Stimulated activated CD4-positive, alpha-beta T cell treated with anti-CD3 and anti-CD28 coated beads, Interleukin-1b, Interleukin-23, amount 100 ng/mL, for 1 hour (primary cell): ENCODE measurements at places on chromosomes 5 and 9.

DNA sequence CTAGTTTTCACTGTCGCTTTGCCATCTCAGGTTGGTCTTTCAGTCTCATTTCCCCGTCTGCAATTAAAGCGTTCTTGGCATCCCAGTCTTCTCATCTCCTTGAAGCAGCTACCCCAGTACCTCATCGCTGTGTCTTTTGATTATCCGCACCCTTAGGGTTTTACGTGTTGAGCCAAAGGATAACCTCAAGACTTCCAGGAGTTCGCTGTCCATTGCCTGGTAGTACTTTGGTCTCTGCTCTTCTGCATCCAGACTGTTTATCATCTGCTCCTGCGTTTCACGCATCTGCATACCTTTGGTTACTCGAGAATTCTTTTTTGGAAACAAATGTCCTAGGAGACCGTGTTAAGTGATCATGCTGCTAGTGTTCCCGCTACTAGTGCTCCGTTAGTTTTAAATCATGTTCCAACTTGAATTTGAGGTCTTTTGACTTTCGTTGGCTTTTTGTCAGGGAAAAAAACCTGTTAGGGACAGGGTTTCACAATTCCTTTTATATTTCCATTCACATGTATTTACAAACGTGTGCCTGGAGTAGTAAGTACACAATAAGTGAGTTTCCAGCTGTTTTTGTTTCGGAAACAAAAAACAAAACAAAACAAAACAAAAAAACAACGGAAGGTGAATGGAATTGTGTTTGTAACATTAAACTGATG lies 888 bp downstream of the RABGAP1 start:
- no peak for DNase-seq

GRCh38 chr9:37037503-37038301 lies 3.6 kb upstream of the PAX5 start:
- no peak for DNase-seq

GRCh38 chr5:127418367-127418766 lies 99.1 kb upstream of the PRRC1 start:
- no peak for DNase-seq

DNA sequence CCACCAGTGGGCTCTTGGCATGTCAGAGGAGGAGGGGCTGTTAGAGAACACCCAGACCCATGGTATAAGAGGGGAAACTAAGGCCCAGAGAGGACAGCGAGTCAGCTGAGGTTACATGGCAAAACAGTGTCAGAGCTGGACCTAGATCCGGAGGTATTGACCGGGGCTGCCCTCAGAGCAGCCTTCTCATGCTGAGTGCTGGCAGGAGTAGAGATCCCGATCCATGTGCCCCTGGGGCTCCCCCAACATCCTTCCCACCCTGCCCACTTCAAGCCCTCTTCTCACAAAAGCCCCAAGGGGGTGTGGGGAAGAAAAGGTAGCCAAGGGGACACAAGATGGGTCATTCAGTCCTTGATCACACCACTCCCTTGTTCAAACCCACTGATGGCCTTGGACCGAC lies 19.9 kb downstream of the CSF1R start:
- no peak for DNase-seq

DNA sequence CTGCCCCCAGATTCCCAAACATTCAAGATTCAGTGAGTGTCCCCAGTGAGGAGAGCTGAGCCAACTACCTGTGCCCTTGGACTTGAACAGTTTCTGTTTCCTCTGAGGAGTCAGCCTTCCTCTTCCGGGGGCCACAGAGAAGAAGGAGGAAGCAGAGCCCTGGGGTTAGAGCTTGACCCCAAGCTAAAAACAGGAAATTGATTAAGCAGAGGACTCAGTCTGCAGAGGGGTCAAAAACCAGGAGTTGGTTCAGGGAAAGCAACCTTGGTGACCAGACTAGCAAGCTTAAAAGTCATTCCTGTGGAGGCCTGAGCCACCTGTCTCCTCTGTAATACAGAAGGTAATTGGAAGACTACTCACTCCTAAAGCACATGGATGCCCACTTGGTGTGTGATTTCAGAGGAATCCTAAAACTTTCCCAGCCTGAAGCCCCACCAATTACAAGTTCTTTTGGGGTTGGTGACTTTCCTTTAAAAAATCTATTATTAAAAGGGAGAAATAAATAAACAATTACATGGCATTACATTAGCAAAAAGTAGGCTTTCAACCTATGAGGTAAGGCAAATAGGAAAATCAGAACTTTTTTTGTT lies 64.2 kb upstream of the SELENOP start:
- DNase-seq = no peak

DNA sequence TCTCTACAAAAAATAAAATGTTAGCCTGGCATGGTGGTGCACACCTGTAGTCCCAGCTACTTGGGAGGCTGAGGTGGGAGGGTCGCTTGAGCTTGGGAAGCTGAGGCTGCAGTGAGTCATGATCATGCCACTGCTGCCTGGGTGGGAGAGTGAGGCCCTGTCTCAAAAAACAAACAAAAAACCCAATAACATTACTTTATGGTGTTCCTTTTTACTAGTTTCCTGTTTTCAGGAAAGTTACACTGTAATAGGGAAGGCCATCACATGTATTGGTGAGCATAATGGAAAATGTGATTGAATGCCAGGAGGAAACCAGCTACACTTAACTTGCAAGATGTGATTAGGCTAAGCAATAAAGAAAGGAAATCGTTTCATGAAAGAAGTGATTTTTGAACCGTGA lies 42.7 kb downstream of the SV2C start:
- DNase-seq = no peak

DNA sequence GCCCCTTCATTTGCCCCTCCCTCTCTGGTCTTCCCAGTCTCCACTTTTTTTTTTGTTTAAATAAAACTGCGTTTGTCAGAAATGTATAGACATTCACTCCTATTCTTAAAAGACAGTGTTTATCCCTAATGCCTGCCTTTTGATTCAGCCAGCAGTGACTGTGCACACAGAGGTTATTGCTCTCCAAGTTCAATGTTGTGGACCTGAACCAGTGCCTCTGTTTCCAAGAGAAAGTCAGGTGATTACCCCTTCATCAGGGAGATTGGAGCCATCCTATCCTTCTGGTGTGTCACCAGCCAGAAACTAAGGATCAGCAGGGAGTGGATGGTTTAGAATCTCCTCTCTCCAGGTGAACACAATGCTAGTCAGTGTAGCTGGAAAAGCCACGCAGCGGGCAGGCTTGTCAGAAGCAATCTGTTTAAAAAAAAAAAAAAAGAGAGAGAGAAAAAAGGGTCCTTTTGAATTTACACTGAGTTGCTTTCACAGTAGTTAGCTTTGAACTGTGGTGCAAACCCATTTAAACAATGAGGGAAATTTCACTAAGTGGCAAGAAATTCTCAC lies 167.5 kb upstream of the DMRT1 start:
- DNase-seq = no peak
